ENCODE measurements at places on chromosomes 7 and 10.

DNA sequence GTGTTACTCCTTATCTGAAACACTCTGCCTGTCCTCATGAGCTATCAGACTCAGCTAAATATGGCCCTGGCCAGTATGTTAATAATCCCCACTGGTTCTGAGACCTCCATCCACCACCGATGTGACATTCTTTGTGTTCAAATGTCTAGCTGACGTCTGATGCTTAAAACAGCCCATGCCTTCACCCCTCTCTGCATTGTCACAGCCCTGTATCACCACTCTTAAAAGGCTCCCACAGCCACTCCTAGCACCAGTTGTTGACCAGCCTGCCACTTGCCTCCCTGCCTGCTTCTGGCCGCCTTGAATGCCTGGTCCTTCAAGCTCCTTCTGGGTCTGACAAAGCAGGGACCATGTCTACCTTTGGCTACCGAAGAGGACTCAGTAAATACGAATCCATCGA, at the start of gene LMOD2:
LMOD2 (plus strand) TSS at position 253 of the 400 bp plus-strand sequence; CDS start at position 351, 98 bp downstream.
- DNase-seq = no peak

- no peak for DNase-seq
Measured at GRCh38 chr7:17304926-17305325, 6.5 kb downstream of the AHR start.

- peak; percentile 40 for DNase-seq
Measured at GRCh38 chr7:76223286-76223972, 21.7 kb downstream of the SRRM3 start.

GRCh38 chr7:121831801-121832200, 41.2 kb upstream of the PTPRZ1 start:
- DNase-seq = no peak

- DNase-seq = peak; percentile 70
Measured at GRCh38 chr10:26534384-26534783, 96.2 kb downstream of the APBB1IP start.

- DNase-seq = peak; percentile 61
Measured at GRCh38 chr10:11684717-11685645, 57.2 kb upstream of the ECHDC3 start.

- no peak for DNase-seq
Measured at GRCh38 chr7:157820796-157821195, 484.0 kb downstream of the DNAJB6 start.

GRCh38 chr7:3923307-3923918, 622.4 kb downstream of the SDK1 start:
- DNase-seq = no peak

DNA sequence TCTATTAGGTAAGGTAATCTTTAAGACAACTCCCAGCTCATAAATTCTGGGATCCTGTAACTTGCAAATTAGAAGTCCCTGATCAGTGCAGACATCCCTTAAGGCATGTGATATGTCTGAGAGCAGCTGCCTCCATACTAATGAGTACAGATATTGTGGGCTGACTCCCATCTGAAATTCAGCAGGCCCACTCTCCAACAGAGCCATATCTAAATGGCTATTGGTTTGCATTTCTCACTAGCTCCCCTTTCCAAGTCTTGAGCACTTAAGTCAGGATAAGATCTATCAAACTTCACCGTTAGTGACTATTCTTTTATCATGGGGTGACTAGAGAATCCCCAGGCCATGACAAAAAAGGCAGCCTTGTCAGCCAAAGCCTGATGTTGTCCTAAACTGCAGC, 785.4 kb downstream of the IPMK start:
- no peak for DNase-seq

- DNase-seq = no peak
Measured at GRCh38 chr7:94406696-94407095, 12.0 kb downstream of the COL1A2 start.

DNA sequence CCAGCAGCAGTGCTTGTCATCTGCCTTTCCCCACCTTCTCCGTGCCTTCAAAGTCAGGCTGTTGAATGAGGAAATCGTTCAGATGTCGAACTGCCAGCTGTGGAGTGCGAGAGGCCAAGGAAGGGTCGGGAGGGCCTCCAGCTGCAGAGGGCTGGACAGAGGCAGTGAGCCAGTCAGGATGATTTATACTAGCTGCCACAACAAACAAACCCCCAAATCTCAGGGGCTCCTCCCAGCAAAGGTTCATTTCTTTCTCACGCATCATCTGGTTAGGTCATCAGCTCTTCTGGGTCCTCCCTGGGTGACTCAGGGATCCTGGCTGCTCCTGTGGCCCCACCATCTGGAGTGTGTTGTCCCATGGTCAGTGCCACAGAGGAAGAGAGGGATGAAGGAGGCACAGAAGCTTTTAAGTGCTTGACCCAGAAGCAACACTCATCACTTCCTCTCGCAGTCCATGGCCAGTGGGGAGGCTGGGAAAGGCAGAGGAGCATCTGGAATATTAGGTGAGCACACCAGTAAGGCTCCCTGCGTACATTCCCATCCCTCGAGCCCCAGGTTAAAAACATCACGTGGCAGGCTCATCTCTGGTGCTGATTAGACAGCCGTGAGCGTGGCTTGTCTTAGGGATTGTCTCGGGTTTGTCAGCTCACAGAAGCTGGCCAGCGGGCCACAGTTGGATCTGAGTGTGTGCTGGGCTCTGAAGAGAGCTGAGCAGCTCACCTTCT, 140.7 kb downstream of the RGS10 start:
- no peak for DNase-seq

DNA sequence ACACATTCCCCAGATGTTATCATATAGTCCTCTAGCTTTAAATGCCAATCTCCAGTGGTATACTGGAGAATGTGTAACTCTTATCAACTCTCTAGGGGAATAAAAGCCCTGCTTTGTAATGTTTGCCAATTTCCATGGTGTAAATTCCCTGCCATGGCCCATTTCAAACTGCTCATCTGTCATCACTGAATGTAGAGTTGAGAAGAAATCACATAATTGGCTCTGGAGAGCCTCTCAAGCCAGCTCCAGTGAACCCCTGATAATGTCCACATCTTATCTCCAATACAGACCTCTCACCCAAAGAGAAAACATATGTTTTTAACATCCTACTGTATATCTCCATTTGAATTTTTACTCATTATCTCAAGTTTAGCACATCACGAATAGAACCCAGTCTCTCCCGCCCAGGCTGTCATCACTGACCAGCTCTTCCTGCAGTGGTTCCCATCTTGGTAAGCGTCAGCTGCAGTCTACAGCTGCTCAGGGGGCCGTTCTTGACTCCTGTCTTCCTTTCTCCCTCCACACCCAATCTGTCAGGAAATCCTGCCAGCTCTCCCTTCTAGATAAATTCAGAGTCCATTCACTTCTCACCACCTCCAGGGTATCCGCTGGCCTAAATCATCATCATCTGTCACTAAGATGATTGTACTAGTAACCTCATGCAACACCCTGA, 332.4 kb downstream of the FRMD4A start:
- DNase-seq = no peak

DNA sequence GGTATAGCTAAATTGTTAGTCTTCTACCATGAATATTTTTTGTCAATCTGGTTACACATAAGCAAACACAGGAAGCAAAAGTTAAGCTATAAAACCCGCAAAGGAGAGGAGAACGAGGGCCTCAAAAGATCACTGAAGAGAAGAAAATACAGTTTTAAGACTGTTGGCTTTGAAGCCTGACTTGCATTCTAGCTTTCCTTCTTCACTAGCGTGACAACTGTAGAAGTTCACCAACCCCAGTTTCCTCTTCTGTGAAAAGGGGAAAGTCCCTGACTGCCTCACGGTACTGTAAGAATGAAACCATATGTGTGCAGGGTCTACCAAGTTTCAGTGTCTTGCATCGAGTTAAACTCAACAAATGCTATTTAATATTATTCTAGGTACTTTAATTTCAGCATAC, 7.5 kb upstream of the LRRN3 start:
- no peak for DNase-seq

- DNase-seq = no peak
Measured at GRCh38 chr10:14724931-14725330, 49.8 kb downstream of the FAM107B start.

DNA sequence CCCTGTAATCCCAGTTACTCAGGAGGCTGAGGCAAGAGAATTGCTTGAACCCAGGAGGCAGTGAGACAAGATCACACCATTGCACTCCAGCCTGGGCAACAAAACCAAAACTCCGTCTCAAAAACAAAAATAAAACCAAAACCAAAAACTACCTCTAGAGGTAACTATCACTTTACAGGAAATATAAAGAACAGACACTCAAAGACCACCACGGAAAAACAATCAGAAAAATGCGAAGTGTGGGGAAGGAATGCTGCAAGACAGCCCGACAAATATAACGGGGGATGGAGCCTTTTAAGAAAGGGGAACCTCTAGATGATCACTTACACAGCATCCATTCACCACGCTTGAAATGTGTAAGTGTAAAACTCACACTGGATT, 4.3 kb downstream of the HNRNPF start:
- no peak for DNase-seq

DNA sequence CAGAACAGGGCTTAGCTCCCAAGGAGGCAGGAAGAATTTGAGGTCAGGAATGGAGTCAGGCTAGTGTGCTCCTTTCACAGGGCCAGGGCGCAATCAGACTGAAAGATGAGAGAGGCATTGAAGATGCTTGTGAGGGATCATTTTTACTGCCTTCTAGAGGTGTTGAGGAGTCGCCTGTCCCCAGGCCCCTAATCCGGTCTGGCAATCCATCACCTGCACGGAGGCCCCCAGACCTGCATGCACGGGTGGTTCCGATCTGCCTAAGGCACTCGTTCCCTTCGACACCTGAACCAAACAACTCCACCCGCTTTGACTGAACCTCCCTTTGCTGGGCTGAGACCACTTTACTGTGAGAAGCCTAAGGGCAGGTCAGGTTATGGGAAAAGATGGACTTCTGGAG, 8.0 kb downstream of the FOXI2 start:
- DNase-seq = no peak

- no peak for DNase-seq
Measured at GRCh38 chr10:119024882-119025281, 4.6 kb upstream of the NANOS1 start.

DNA sequence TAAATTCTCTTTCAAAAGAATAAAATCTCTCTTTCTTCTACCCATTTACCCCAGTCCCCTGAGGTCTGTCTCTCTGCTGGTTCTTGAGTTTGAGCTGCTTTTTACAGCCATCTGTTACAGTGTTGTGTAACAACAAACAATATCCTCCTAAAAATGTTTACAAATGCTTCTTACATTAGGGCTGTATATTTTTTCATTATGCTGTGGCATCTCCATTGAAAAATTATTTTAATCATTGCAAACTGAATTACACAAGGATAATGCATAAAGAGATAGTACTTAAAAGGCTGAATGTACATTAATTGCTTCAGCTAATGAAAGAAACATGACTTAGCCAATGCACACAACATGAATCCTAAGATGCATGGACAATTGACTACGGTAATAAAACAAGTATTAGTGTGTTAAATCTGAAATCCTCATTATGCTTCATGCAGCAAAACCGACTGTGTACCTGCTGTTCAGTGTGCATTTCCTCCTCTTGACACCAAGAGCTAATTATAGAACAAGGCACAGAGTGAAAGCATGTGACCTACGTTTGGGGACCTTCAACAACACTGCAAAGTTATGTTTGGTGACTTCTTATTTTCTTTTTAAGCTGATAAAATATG, 181.7 kb upstream of the RHOBTB1 start:
- no peak for DNase-seq

- DNase-seq = no peak
Measured at GRCh38 chr7:72053292-72053691, 358.8 kb downstream of the CALN1 start.

DNA sequence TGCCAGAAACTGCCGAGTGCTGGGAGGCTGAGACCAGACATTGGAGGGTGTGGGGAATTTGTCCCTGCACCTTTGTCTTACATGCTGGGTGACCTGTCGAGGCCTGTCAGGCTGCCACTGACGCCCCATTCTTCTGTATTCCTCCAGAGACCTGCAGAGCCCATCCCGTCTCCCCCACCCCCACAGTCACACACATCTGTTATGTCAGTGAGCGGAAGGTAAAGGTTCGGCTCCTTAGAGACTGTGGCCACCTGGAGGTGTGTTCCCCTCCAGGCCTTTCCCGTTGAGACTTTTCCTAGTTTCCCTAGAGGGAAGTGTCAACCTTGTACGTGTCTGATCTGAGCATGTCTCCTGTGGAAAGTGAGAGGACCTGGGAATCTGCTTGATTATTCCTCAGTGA, 84.5 kb downstream of the ATXN7L1 start:
- DNase-seq = peak; percentile 68

GRCh38 chr10:29204070-29204800, 84.6 kb upstream of the LYZL1 start:
- DNase-seq = peak; percentile 69

DNA sequence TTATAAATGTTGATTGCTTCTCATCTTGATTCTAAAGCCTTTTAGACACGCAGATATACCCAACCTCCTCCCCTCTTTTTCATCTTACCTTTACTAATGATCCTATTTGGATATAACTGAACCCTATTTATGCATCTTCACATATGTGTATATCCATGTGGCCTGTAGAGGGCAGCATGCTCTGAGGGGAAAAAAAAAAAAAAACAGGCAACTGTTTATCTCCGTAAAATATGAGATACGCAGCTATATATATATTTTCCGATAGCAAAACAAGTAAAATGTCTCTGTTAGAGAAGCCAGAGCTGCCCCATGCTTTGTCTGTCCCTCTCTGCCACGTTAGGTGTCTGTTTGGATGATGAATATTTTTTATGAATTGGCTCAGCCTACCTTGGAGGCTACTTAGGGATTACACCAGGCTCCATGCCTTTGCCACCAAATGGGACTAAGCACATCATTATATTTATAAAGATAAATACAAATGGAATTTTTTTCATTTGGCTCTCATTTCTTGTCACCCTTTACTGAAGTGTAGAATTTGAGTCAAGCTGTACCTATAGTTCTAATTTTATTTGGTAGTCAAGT, 174.8 kb upstream of the FZD1 start:
- DNase-seq = no peak

GRCh38 chr7:5677538-5678294, 103.7 kb downstream of the RNF216 start:
- DNase-seq = peak; percentile 78

GRCh38 chr7:82443547-82444219, at the start of gene CACNA2D1:
TSS of gene CACNA2D1 (minus strand) at chr7:82443777.
- peak; percentile 86 for DNase-seq

DNA sequence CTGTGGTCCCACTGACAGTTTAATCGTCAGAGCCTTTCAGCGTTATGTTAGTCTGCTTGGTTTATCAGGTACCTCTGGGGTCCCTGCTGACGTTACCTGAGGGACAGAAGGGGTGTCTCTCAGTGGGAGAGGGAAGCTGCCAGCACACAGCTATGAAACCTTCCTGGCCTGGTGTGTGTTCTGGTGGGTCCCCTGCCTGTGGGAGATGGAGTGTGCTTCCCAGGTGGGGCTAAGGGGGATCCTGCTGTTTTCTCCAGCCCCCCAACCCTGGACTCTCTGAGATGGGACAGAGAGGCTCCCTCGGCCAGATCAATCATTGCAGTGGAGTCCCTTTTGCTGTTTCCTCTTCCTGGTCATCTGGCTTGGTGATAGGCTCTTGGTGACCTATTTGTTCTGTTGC, 308.8 kb downstream of the TNS3 start:
- DNase-seq = no peak

- no peak for DNase-seq
Measured at GRCh38 chr10:109982123-109982522, 25.7 kb upstream of the ADD3 start.

GRCh38 chr7:136919820-136920219, 51.4 kb downstream of the CHRM2 start:
- DNase-seq = no peak
